Type B pancreatic cell (in vitro differentiated cells): ENCODE measurements at places on chromosomes 13 and 19. TPM values are rescaled to one million over a fixed set of nuclear protein-coding genes. Genes with fewer than 3 reads are reported as not detected.

The ZNF534 gene
- 0.36 TPM in 1 of 2 replicates, not detected in the other for total RNA-seq

The CEACAM7 gene
- total RNA-seq: 4.4 and 8.0 TPM in 2 replicates

The NFIX gene
- total RNA-seq: 4.2 and 12.4 TPM in 2 replicates

The ZNF160 gene
- 30.7 and 35.9 TPM in 2 replicates for total RNA-seq

The SIGLECL1 gene
- total RNA-seq: not detected in 2 replicates

The SGTA gene
- total RNA-seq: 55.9 and 64.4 TPM in 2 replicates

The WTIP gene
- total RNA-seq: 23.9 and 29.3 TPM in 2 replicates

The GJB2 gene
- total RNA-seq: 14.3 and 17.0 TPM in 2 replicates

The GPR12 gene
- total RNA-seq: 0.12 and 0.14 TPM in 2 replicates

The WDR62 gene
- 3.3 and 12.5 TPM in 2 replicates for total RNA-seq

GRCh38 chr19:37594304-37594981 is at the start of the genes ZNF540 and ZNF571:
TSS of gene ZNF540 (plus strand) at chr19:37594876. CDS start at chr19:37598448, 3,572 bp downstream.
TSS of gene ZNF571 (minus strand) at chr19:37594792. CDS start at chr19:37586676, 8,116 bp downstream.
- DNase-seq: peak; percentile 92

GRCh38 chr19:19171821-19172532 is 1.9 kb upstream of the MEF2B start:
- DNase-seq: no peak

DNA sequence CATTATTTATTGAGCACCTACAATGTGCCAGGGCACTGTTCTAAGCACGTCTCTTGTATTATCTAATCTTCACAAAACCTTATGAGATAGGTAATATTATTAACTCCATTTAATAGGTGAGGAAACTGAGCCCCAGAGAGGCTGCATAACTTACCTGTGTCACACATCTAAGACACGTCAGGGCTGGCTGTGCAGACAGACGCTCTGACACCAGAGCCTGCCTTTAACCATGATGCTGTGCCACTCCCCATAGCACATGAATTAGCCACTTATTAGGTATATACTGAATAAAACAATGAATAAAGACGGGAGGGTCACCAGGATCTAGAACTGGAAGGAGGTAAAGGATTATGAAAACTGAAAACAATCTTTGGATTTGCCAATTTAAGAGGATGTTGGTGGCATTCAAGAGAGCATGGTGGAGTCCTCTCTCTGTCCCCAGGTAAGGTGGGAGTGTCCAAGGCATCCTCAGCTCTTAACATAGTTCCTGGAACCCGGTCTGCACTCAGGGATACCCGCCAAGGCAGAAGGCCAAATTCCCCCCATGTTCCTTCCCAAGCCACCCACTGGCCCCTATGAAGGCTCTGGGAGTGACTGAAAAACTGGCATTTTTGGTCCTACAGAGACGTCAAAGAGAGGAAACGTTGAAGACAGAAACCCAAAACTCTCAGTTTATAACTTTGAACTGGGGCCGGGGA is 479.7 kb downstream of the FOXO1 start:
- no peak for DNase-seq

GRCh38 chr19:30322641-30323320 is 49.4 kb upstream of the ZNF536 start:
- peak; percentile 55 for DNase-seq

- no peak for DNase-seq
Measured at GRCh38 chr13:76459863-76460262, 426.3 kb downstream of the KCTD12 start.

DNA sequence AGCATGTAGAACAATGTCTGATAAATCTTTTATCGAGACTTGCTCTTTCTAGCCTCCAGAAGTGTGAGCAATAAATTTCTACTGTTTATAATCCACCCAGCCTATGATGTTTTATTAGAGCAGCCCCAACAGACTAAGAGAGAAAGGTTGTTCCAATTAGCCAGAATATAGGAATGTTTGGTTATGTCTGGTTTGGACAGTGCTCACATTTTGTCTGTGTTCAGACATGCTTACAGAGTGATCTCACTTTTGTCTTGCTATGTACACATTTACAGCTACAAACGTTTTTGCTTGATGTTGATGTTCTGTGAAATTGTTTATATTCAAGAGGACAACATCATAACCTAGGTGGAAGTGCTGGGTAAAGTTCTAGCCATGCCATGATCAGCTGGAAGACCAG is 18.0 kb upstream of the EVI5L start:
- no peak for DNase-seq

GRCh38 chr19:10104130-10104513 is 1.6 kb upstream of the ANGPTL6 start:
- no peak for DNase-seq

DNA sequence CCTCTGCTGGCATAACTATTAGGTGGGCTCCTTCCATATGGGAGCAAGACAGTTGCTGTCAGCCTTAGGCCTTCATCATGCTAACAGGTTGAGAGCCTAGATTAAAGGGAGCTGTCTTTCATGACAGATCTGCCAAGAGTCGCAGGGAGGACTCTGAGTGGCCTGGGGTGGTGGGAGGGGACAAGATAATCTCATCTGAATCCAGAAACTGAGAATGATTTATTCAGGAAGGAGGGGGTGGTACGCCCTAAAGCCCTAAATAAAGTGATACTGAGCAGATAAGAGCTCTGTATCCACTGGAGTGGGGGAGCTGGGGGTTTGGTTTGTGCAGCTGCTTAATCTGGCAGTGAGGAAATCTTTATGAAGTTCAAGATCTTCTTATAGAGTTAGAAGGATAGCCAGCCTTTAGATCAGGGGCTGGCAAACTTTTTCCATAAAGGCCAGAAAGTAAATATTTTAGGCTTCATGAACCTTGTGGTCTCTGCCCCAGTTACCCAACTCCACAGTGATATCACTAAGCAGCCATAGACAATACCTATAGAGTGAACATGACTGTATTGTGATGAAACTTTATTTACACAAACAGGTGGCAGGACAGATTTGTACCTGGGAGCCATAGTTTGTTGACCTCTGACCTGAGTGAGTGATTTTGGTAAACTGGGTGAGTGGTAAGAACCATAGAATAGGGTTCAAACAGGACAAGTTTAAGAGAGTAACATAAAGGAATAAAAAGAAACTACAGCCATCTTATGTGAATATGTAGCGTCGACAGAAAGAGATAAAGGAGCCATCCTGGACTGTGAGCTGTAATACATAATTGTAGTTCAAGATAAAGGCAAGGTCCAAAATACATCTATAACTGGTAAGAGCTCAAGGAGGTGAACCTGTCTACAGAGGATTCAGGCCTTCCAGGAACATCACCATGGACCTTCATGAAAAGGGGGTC is 9.8 kb upstream of the STK24 start:
- no peak for DNase-seq

GRCh38 chr13:97630725-97631124 is 196.8 kb downstream of the RAP2A start:
- DNase-seq: no peak

- no peak for DNase-seq
Measured at GRCh38 chr19:41457241-41457640, 14.3 kb downstream of the ERICH4 start.

DNA sequence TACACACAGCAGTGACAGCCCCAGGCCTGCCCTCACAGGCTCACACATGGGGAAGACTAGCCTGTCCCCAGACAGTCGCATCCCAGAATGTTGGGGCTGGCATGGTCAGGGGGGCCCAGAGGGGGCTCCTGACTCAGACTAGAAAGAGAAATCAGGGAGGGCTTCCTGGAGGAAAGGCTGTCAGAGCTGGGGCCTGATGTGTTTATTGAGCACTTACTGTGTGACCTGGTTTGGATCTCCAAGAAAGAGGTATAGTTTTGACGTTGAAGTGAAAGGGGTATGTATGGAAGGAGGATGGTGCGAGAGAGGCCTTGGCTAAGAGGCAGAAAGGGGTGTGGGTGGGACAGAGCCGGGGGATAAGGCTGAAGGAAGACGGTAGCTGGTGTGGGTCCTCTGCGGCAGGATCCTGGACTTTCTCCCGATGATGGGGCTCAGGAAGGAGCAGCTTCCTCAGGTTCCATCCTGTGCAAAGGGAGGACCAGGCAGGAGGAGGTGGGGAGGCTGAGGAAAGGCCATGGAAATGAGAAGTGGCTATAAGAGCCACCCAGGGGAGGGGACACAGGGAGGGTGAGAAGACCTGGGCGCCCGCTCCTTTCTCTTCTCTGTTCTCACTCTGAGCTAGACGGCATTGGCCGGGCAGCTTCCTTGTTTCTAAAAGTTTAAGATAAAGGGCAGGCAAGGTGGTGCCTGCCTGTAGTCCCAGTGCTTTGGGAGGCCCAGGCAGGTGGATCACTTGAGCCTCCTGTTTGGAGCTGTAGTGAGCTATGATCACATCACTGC is 16.1 kb upstream of the BCL3 start:
- DNase-seq: no peak

GRCh38 chr19:38831142-38831605 is 420 bp downstream of the ECH1 start:
- peak; percentile 74 for DNase-seq

- DNase-seq: peak; percentile 47
Measured at GRCh38 chr13:113559061-113559460, 25.5 kb upstream of the TFDP1 start.

GRCh38 chr19:36508325-36508724 is 19.0 kb upstream of the ZNF566 start:
- DNase-seq: no peak

DNA sequence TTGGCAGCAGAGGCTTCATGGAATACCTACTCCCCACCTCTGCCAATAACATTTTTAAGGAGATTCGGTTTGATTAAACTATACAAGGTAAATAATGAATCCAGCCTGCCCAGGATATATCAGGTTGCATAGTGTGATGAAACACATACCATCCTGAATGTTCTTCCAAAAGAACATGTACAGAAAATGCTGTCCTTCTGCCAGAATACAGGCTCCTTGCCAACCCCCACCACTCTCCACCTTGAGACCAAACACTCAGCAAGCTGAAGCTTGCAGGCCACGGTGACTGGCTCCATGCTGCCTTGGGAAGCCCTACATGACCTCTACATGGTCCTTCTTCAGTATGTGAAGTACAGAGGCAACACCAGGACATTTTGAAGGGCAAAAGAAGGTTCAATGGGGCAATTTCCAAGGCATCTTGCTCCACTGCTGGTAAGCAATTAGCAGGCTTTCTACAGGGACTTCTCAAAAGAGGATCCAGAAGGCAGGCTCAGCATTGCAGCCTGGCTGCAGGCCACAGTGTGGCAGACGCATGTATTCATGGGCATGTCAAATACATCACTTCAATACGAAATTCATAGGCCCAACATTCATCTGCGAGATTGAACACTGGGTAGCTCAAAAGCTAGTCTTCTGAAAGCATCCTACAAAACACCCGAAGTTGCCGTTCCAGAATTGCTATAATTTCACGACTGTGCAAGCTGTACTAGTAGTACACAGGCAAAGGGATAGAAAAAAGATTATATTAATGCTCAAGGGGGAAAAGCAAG is 62.4 kb upstream of the SERP2 start:
- DNase-seq: no peak

DNA sequence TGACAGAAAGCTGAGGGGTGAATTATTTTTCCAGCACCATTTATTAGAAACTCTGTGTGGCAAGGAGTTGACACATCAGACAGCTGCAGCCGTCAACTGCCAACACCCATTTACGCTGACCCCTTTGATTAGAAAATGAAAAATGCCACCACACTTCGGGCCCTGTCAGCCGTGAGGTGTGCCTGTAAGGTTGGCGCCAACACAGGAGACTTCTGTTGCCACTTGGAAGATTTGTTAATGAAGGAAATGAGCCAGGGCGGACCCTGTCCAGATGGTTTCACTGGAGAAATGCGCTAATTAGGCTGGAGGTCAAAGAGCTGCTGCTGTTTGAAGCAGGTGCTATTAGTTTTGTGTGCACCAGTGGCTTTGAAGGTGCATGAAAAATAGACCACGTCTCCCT is 297.5 kb downstream of the MTUS2 start:
- no peak for DNase-seq

DNA sequence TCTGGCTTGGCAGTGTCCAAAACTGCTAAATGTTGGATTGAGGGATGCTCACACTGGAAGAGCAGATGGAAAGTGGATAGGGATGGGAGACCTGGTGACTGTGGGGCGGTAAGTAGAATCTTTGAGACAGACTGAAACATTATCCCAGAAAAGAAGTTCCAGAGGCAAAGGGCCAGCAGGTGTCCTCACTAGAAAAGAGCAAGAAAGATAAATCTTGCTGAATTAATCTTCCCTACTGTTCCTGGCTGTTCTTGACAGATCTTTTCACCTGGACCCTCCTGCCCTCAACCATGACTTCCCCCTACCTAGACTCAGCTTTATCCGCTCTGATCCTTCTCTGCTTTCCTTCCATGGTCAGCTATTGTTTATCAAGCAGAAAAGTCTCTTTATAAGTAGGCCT is 35.0 kb upstream of the FRY start:
- DNase-seq: no peak

GRCh38 chr19:37635076-37636056 is 19.9 kb downstream of the ZFP30 start:
- no peak for DNase-seq

DNA sequence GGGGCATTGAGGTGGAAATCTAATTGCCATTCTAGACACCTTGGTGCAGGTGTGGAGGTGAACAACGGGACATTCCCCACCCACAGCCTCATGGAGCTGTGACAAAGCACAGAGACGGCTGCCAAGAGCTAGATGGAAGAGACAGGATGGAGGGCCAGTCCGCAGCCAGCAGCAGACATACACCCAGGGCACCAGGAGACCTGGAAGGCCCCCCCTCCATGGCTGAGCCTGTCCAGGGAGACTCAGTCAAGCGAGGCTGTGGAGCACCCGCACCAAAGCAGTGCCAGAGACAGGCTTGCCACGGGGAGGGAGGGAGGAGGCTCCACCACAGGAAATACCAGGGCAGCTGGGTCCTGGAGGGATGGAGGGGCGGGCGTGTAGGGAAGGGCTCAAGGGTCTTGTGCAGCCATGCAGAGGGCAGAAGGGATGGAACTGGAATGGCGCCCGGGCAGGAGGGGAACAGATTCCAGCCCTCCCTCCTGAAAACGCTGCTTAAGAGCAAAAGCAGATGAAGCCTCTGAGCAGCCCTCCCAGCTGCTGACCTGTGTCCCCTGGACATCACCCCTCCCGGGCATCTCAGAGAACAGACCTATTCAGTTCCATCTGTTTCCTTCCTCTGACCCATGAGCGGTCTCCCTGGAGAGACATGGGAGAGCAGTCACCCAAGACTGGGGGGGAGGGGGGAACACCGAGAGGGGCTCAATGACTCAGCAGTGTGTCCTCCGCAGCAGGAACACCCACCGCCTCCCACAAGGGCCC is 14.4 kb downstream of the EPS15L1 start:
- no peak for DNase-seq

DNA sequence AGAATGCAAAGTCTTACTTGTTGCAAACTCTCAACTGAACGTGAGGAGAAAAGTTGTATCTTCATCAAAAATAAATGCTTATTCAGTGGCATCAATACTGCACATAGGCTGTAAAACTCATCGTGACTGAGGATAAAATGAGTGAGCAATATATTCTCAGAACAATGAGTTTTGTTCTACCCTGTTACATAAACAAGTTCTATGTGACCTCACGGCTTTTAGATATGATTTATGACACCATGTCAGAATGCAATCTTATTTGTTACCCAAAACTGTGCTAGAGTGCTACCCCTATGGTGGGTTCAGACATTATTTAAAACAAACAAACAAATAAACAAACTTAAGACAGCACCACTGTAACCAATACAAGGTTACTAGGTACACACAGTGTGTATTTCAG is 55.4 kb downstream of the FOXO1 start:
- DNase-seq: no peak
